Kidney (tissue), 22 donors: ENCODE measurements at places on chromosomes 11 and 22. TPM values are rescaled to one million over a fixed set of nuclear protein-coding genes. Genes with fewer than 3 reads are reported as not detected.

DNA sequence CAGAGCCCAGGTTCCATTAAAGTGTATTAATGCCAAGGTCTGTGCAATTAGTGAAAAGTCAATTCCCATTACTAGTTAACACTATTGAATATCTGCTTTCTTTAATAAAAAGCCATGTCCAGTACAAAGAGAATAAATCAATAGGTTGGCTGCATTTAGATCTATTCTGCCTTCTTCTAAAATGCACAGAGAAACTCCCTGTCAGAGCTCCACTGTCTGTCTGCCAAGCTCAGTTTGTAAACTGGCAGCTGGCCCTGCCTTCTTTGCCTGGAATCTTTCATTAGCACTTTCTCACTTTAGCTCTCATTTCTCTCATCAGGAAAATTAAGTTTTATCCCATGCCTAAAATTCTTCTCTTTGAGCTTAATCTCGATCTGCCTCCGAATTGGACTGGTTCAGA is 35.6 kb downstream of the ARL14EP start:
- no peaks in the 10 kb centered on the region for H3K36me3 ChIP-seq
- DNase-seq, result no peak
- no peak overlapping the region for H3K4me3 ChIP-seq
- H3K4me1 ChIP-seq, result no peaks in the 10 kb centered on the region

CRELD2 gene
- total RNA-seq, result 54.0 TPM

- no peak for DNase-seq
- no peaks in the 10 kb centered on the region for H3K27me3 ChIP-seq
- peaks cover 3% of the 10 kb centered on the region for H3K4me1 ChIP-seq
- H3K36me3 ChIP-seq, result no peaks in the 10 kb centered on the region
These were observed 203.7 kb upstream of the SORL1-AS1 start for GRCh38 chr11:121656328-121657090.

GRCh38 chr22:43113526-43114251 is 3.1 kb downstream of the BIK start:
- DNase-seq, result no peak
- H3K4me3 ChIP-seq, result no peak overlapping the region
- H3K36me3 ChIP-seq, result no peaks in the 10 kb centered on the region
- peaks cover 10% of the 10 kb centered on the region for H3K27me3 ChIP-seq
- peaks cover 4% of the 10 kb centered on the region for H3K4me1 ChIP-seq
- no peak overlapping the region for H3K27ac ChIP-seq

GRCh38 chr11:74679513-74679865 is 51.7 kb downstream of the CHRDL2 start:
- H3K36me3 ChIP-seq, result no peaks in the 10 kb centered on the region
- H3K27me3 ChIP-seq, result no peaks in the 10 kb centered on the region
- no peak for DNase-seq
- no peak overlapping the region for H3K4me3 ChIP-seq
- no peaks in the 10 kb centered on the region for H3K4me1 ChIP-seq
- no peak overlapping the region for H3K27ac ChIP-seq

- no peak overlapping the region for H3K27ac ChIP-seq
- peaks cover 3% of the 10 kb centered on the region for H3K4me1 ChIP-seq
- no peaks in the 10 kb centered on the region for H3K27me3 ChIP-seq
- DNase-seq, result no peak
- H3K4me3 ChIP-seq, result no peak overlapping the region
These were observed 206.4 kb downstream of the DBX1 start for GRCh38 chr11:19953909-19954308.

BATF2 gene
- 5.9 TPM for total RNA-seq

DNA sequence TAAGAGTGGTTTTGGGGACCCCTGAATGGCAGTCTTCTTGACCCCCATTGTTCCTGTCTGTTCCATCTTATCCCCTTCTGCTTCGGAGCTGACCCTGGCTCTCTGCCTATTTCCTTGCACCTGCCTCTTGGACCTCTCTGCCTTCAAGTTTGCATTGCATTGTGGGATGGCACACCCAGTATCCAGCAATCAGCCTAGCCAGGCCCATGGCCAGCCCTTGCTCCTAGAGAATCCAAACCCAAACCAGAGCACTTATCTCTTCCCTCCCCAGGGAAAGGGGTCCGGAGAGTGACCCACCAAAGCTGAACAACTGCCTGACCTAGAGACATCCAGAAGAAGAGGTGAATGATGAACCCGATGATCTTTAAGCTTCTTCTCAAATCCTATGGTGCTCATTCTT is 607.3 kb upstream of the CADM1 start:
- no peaks in the 10 kb centered on the region for H3K4me1 ChIP-seq
- DNase-seq, result no peak
- H3K27ac ChIP-seq, result no peak overlapping the region
- H3K4me3 ChIP-seq, result no peak overlapping the region
- H3K27me3 ChIP-seq, result no peaks in the 10 kb centered on the region

CLDN5 gene
- 48.4 TPM for total RNA-seq

GRCh38 chr11:44572436-44572835 is 7.0 kb downstream of the CD82 start:
- H3K4me1 ChIP-seq, result no peaks in the 10 kb centered on the region
- H3K36me3 ChIP-seq, result no peaks in the 10 kb centered on the region
- H3K27ac ChIP-seq, result no peak overlapping the region
- H3K4me3 ChIP-seq, result no peak overlapping the region
- H3K27me3 ChIP-seq, result no peaks in the 10 kb centered on the region
- DNase-seq, result no peak

- no peaks in the 10 kb centered on the region for H3K4me1 ChIP-seq
- no peak overlapping the region for H3K4me3 ChIP-seq
These were observed 6.5 kb upstream of the SPON1 start for GRCh38 chr11:13955971-13956421.

TRIM22 gene
- total RNA-seq, result 80.9 TPM

BIK gene
- 4.7 TPM for total RNA-seq

DNA sequence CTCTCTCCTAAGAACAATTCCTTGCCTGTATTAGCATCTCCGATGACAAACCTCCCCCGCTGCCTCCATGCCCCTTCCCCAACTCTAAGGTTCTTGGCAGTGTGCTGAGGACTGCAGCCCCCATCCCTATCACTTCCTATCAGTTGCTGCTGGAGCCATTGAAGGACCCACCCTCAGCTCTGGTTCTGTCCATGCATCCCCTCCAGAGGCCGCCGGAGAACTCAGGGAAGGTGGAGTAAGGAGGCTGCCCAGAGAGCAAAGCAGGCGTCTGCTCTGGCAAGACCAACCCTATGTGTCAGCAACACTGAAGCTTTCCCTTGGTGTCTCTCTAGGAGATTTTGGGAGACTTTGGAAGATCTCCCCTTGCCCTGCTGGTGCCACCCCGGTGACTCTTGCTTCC is 1139.5 kb downstream of the TBC1D22A start:
- H3K4me1 ChIP-seq, result no peaks in the 10 kb centered on the region
- no peaks in the 10 kb centered on the region for H3K36me3 ChIP-seq
- DNase-seq, result no peak
- H3K27me3 ChIP-seq, result no peaks in the 10 kb centered on the region
- H3K4me3 ChIP-seq, result no peak overlapping the region
- H3K27ac ChIP-seq, result no peak overlapping the region

- no peaks in the 10 kb centered on the region for H3K27me3 ChIP-seq
- DNase-seq, result no peak
- no peaks in the 10 kb centered on the region for H3K4me1 ChIP-seq
These were observed 815.5 kb downstream of the NTM start for GRCh38 chr11:132185726-132186592.

ACTN3 gene
- total RNA-seq, result 0.16 TPM

DNA sequence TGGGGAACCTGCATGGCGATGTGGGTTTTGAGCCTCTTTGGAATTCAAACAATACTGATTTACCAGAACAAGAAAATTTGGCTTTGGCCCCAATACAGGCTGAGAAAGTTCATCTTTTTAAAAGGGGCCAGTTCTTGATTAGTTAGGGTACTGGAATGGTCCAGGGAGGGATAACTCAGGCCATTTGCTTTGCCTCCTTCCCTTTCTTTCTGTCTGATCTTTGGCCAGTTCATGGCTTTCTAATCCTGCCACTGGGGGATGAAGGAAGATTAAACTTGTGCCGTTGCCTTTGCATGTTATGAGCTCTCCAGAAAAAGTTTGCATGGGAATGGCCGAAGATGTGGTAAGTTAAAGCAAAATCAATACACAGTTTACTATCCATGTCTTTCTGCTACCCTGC is 78.4 kb downstream of the ADAMTS15 start:
- H3K27me3 ChIP-seq, result no peaks in the 10 kb centered on the region
- no peak for DNase-seq
- H3K4me3 ChIP-seq, result no peak overlapping the region
- no peaks in the 10 kb centered on the region for H3K36me3 ChIP-seq
- peaks cover 8% of the 10 kb centered on the region for H3K4me1 ChIP-seq

POU2AF3 gene
- 4.3 TPM for total RNA-seq

DNA sequence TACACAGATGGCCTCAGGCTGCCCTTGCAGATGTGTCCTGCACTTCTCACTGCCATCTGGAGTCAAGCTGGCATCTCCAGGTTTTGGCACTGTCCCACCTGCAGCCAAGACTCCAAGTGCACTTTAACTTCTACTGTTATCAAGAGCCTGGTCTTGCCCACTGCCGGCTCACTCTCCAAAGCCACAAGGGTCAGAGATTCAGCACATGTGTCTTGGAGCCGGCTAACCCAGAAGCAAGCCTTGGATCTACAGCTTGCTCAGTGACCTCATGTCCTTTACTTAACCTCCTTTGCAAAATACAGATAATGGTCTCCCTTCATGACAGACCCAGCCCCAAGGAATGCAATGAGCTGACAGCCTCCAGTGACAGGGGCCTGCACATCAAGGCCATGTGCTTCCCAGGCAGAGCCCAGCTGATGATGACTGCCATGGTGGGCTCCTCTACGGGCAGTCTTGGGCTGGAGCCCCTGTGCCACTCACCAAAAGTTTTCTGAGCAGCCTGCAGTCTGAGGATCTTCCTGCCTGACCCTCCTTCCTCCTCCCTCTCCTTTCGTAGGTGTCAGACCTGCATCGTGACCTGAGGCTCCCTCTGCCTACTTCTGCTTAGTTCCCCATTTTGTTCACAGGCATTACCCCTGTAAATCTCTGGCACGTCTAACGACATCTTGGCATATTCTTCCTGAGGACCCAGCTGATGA is 9.0 kb downstream of the TP53AIP1 start:
- H3K4me1 ChIP-seq, result no peaks in the 10 kb centered on the region
- no peak overlapping the region for H3K4me3 ChIP-seq
- no peaks in the 10 kb centered on the region for H3K36me3 ChIP-seq
- no peak for DNase-seq
- no peaks in the 10 kb centered on the region for H3K27me3 ChIP-seq

- no peaks in the 10 kb centered on the region for H3K36me3 ChIP-seq
- no peaks in the 10 kb centered on the region for H3K4me1 ChIP-seq
- peaks cover 23% of the 10 kb centered on the region for H3K27me3 ChIP-seq
- no peak for DNase-seq
- no peak within 1 kb of the TSS for H3K27ac ChIP-seq
These were observed at the start of gene ADAMTS8 for GRCh38 chr11:130428316-130429119. Gene ADAMTS8 (minus strand): TSS chr11:130428609. CDS start chr11:130428286, 323 bp downstream.

DNA sequence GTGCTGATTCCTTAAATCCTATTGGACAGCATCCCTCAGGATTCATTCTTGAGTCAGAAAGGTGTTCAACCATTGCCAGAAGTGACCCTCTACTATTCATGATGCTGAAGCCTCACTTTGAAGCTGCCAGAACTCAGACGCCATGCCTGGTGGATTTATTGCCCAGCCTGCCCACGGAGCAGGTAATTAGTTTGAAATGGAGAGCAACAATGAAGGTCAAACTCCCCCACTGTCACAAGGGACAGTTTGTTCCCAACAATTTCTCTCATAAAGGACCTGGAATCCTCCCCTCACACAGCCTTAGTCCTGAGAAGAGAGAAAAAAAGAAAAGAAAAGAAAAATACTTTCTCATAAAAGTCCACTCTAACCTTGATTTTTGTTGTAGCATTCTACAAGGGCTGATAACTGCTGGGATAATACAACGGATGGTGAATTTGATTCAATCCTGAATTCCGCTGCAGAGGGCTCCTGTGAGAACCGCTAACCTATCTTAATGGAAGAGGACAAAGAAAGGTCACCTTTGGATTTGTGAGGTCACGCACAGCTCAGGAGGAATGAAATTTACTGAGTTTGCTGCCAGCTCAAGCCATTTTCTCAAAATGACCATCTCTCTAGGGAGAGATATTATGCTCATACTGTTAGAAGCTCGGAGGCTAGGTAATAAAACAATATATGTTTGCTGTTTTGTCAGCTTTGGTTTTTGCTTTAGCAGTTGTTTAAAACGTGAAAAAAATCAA is 161.6 kb upstream of the SYN3 start:
- H3K27me3 ChIP-seq, result no peaks in the 10 kb centered on the region
- DNase-seq, result peak; percentile 73
- H3K36me3 ChIP-seq, result no peaks in the 10 kb centered on the region

GRCh38 chr11:121253951-121254350 is 38.6 kb upstream of the SC5D start:
- H3K36me3 ChIP-seq, result no peaks in the 10 kb centered on the region
- no peaks in the 10 kb centered on the region for H3K4me1 ChIP-seq
- no peaks in the 10 kb centered on the region for H3K27me3 ChIP-seq
- no peak for DNase-seq

BTBD18 gene
- total RNA-seq, result not detected

- no peaks in the 10 kb centered on the region for H3K4me1 ChIP-seq
- no peak overlapping the region for H3K4me3 ChIP-seq
- DNase-seq, result no peak
- no peaks in the 10 kb centered on the region for H3K27me3 ChIP-seq
- H3K27ac ChIP-seq, result no peak overlapping the region
These were observed 46.5 kb upstream of the CRTAM start for GRCh38 chr11:122791836-122792235.

DNA sequence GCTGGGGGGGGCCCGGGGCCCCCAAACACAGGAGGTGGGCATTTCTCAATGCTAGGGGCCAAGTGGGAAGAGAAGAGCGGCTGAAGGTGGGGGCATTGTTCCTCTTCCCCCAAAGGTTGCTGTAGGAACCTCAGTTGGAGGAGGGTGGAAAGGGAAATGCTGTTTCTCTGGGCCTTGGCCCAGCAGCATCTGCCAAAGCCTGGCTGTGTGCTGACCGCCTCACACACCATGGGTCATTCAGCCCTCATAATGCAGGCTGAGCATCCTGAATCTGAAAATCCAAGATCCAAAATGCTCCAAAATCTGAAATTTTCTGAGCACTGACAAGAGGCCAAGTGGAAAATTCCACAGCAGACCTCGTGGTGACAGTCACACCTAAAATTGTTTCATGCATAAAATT is 49.0 kb upstream of the BID start:
- H3K27me3 ChIP-seq, result no peaks in the 10 kb centered on the region
- no peaks in the 10 kb centered on the region for H3K4me1 ChIP-seq
- DNase-seq, result no peak
- no peak overlapping the region for H3K27ac ChIP-seq
- no peak overlapping the region for H3K4me3 ChIP-seq

DNA sequence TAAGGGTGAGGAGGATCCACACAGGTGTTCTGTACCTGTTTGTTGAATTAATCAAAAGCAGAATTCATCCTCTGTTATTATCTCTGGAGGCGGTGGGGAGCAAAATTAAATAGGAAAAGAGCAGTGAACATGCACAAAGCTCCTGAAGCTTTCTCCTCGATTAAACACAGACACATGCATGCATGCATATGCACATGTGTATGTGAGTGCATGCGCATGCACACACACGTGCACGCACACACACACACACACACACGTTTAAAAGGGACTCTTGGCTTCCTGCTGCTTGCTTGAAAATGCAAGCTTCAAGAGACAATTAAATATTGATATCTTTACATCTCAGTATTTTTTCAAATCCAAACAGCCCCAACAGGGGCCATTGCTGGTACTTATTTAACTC is 462.1 kb downstream of the BUD13 start:
- H3K36me3 ChIP-seq, result no peaks in the 10 kb centered on the region
- H3K4me3 ChIP-seq, result no peak overlapping the region
- no peak for DNase-seq
- no peaks in the 10 kb centered on the region for H3K27me3 ChIP-seq
